ENCODE measurements at places on chromosomes 11 and 22.

DNA sequence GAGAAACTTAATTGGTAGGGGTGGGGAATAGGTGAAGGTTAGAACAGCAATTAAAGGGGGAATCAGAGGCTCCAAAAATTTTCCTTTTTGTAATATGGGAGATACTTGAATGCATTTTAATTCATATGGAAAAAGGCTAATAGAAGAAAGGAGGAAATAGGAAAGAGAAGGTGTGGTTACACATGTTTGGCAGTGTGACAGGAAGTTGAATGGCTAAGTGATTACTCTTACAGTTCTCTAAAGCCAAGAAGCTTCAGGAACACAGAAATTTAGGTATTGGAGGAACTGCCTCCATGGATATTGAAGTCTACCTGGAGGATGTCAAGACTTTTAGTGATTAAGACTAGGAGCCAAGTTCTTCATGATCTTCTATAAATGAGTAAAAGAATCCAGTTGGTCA is 6.3 kb downstream of the NXPE2 start:
- DNase-seq = no peak

DNA sequence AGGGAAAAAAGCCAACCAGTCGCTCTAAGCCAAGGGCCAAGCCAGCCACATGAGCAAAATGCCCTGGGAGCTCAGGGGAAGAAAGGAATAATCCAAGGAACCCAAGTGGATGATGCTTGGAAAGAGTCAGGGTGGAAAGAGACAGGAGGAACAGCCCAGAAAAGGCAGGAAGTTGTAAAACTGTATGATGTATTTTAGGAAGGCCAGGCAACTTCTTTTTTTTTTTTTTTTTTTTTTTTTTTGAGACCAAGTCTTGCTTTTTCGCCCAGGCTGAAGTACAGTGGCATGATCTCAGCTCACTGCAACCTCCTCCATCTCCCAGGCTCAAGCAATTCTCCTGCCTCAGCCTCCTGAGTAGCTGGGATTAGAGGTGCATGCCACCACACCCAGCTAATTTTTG is 1.6 kb downstream of the LGALS12 start:
- DNase-seq = no peak

- DNase-seq = no peak
These were observed 166.9 kb downstream of the NAV2 start for GRCh38 chr11:19879307-19880087.

- no peak for DNase-seq
These were observed 385.1 kb downstream of the BUD13 start for GRCh38 chr11:116387641-116388040.

- DNase-seq = no peak
These were observed 2.0 kb downstream of the PYGM start for GRCh38 chr11:64757549-64758329.

GRCh38 chr22:23874871-23875270 is 17.2 kb downstream of the SLC2A11 start:
- no peak for DNase-seq

DNA sequence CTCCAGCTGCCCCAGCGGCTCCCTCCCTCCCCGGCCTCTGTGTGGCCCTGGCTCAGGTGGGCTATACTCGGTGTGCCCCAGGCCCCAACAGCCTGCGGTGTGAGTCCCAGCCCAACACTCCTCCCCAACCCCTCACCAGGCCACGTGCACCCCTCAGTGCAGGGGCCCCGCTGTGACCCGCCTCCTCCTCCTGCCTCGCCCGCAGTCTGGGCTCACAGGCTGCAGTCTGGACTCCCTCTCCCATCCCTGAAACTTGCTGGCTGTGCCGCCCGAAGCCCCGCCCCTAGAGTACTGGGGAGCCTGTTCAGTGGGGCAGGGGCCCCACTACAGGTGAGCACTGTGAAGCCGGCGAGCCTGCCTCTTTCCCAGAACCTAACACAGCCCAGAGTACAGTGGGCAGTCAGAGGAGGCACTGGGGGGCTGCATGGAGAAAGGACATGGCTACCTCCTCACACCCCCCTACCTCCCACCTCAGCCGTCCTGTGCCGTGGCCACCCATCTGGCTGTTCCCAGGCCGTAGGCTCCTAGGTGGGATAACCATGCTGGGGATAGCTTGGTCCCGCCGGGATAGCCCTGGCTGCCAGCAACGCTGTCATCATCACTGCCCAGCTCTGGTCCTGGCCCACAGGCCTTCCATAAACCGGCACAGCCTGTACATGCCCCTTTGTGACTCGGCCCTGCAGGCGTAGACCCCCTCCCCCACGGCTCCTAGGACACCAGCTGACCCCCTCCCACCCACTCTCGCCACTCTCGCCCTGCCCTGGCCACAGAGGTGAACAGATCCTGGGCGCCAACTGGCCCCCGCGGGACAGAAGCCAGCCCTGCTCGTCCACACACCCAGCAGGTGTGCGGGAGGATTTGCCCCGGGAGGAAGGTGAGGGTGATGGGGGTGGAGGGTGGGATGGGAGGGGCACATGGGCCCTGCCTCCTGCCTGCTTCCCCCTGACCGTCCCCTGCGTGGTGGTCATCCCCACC is 29.7 kb downstream of the CELSR1 start:
- no peak for DNase-seq

DNA sequence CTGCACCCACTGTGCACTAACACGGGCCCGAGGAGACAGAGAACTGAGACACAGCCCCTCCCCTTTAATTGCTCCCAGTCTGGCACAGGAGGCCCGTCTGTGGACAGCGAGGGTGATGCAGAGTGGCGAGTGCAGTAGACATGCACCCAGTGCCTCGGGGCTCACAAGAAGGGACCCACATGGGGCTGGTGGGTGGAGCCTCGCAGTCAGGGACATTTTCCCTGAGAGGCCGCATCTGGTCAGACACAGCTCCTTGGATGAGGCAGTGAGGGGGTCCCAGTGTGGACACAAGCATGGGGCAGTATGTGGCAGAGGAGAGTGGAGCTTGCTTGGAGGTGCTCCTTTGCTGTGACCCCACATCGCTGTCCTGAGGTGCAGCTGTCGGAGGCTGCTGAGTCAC is 54.8 kb downstream of the SBF1 start:
- no peak for DNase-seq

- DNase-seq = no peak
These were observed 37.0 kb downstream of the LDLRAD3 start for GRCh38 chr11:35980686-35981390.

DNA sequence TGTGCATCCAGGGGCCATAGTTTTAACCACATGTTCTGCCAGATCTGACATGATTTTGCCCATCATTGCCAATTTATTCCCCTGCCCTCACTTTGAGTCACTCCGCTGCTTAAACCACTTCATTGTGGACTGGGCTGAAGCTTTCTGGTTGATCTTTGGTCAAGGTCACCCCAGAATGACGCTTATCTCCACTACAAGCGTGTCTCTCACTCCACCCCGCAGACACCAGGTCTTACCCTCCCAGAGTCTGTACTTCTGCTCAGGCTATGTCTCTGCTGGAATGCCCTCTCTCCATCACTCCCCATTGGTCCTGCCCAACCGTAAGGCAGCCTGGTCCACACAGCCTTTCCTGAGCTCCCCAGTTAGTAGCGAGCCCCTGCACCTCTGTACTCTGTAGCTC is 170.5 kb upstream of the SYT13 start:
- no peak for DNase-seq

- no peak for DNase-seq
These were observed 525.6 kb downstream of the INSC start for GRCh38 chr11:15640318-15640717.

- no peak for DNase-seq
These were observed 180.3 kb upstream of the GUCY1A2 start for GRCh38 chr11:107198490-107199007.

DNA sequence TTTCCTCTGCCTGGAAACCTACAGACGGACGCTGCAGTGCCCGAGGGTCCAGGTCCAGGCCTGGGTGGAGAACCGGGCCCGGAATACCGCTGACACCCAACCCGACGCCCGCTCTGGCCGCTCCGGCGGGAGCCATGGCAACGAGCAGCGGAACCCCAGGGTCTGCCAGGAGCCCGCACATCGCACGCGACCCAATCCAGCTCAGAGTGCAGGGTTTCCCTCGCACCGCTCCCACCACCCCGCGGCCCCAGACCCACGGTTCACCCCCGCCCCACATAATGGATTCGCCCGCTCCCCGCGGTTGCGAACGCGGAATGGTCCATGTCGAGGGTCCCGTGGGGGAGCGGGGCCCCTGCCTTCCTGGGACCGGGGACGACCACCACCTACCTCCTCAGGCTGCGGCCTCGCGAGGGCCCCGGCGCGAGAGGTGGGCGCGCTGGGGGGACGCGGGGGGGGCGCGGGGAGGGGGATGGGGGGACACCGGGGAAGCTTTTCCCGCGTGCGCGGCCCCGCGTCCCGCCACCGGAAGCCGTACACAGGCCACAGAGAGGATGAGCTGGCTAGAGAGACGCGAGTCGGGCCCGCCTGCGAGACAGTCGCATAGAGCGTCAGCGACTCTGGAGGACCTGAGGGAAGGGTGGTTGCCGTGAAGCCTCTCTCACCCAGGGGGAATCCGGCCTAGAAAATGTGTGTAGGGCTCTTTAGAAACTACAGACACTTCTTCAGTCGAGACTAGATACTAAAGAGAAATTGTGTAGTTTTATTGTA is at the start of gene SSRP1:
Gene SSRP1 (minus strand): TSS at position 550 of the 768 bp plus-strand sequence. CDS start 771 bp downstream, outside the sequence.
- DNase-seq = peak; percentile 87

DNA sequence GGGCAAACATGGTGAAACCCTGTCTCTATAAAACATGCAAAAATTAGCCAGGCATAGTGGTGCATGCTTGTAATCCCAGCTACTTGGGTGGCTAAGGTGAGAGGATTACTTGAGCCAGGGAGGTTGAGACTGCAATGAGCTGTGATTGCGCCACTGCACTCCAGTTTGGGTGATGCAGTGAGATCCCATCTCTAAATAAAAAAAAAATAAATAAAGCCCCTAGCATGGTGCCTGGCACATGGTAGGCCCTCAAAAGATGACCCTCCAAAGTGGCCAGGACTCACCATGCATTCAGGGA is 74.6 kb downstream of the PTPRJ start:
- DNase-seq = no peak

DNA sequence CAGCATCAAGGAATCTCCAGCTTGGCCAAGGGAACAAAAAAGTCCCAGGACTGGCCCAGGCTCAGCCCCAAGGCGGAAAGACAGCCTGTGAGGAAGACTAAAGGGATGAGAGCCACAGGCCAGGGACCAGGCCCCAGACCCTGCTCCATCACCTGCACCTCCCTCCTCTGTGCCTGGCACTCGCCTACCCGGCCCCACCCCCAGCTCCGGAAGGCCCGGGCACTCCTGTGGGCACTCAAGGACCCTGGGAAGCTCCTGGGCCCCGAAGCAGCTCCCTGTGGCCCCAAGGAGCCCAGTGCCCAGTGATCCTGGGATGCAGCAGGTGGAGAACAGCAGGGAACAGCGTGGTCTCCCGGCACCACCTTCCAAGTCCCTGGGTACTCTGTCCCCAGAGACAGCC is 18.2 kb downstream of the ELFN2 start:
- DNase-seq = no peak

GRCh38 chr22:46824980-46825544 is 62.6 kb downstream of the TBC1D22A start:
- DNase-seq = no peak

DNA sequence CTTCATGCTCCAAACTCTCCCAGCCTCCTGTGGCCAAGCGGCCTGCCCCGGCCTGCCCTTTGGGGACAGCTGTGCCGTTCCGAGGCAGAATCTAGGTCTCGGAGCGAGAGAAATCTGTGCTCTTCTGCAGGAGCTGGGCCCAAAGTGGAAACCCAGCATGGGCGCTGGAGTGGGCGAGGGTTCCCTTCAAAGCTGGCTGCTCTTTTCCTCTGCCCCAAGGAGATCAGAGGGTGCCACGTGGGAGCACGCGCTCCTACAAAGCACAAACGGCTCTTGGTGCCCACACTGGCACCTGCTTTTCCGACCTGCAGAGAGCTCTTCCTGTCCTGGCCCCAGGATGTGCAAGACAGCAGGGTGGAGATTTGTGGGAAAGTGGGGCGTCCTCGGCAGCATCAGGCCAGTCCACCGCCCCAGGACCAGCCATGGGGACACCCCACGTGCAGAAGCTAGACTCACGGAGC is 6.9 kb downstream of the OSBPL5 start:
- DNase-seq = no peak

GRCh38 chr22:18931905-18932652 is 4.0 kb downstream of the PRODH start:
- DNase-seq = no peak

DNA sequence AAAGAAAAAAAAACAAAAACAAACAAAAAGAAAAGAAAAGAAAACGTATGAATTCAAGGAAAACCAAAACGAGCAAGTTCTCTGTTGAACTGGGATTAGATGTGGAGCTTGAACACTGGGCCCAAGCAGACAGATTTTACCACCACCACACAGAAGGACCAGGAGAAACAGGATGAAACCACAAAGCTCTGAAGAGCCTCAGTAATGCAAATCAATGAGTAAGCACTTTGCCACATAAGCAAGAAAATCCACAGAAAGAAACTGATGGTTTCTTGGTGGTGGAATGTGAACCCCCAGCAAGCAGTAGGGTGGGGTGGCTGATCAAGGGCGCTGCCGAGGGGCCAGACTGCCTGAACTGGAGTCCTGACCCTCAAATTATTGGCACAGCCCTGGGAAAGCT is 50.9 kb upstream of the NFRKB start:
- no peak for DNase-seq

DNA sequence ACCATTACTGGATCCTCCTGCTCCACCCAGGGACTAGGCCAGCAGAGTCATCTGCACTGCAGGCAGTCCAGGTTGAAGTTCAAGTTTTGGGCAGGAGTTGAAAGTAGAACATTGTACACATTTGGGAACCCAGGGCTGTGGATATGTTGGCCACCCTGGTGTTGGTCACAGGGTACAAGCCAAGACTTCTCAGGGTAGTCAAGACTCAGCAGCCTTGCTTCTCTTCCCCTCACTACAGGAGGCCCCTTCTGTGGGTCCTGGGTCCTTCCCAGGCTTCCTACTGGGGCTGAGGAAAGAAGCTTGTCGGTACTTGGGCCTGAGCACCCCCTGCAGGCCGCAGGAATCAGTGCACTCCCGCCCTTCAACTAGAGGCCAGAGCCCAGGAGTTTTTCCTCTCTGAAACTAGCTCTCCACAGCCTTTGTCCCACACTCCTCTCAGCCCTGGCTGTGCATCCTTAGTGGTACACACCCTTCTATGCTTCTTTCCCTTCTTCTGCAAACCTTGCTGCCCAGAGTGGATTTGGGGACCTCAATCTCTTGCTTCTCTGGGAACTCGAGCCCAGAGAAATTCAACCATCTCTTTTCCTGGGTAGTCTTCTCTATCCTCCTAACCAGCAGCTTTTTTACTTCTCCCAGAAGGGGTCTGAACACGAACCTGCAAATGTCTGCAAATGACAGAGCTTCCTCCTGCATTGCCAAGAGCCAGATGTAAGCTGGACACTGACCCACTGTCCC is 2.6 kb upstream of the HPX start:
- peak; percentile 64 for DNase-seq

GRCh38 chr11:45722144-45722543 is 56.7 kb upstream of the CHST1 start:
- DNase-seq = no peak

GRCh38 chr11:108863528-108863927 is 198.7 kb downstream of the DDX10 start:
- no peak for DNase-seq

DNA sequence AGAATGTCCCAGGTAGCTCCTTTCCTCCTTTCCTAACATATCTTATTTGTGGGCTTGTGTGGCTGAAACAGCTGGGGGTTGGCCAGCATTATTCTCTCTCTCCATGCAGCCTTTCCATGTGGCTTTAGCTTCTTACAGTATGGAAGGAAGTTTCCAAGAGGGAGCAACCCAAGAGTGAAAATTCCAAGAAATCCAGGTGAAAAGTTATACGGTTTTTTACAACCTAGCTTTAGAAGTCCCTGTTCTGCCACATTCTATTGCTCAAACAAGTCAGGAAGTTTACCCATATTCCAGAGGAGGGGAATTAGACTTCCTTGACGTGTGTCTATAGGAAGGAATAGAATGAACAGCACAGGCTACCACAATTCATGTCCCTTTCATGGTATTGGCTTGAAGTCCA is 10.0 kb upstream of the SWAP70 start:
- DNase-seq = no peak

All from DMS53 (cell line).